ENCODE measurements at places on chromosomes 2 and 18.

DNA sequence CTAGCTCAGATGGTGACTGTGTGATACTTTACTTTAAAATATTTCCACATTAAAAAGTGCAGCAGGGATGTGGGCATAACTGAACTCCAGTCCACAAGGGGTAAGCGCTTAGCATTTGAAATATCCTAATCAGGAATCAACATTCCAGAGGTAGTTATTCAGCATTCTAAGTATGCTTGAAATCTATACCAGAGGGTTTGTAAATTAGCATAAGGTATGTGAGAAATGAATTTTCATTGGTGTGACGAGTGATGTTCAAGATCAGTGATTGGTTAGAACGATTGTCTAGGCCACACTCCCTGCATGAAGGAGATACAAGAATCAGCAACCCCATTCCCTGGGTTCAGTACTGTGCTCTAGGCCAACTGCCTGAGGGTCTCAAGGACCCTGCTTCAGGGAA is 42.6 kb downstream of the MAPK4 start:
- DNase-seq = no peak

- no peak for DNase-seq
Observed at GRCh38 chr2:17916584-17916983, 38.1 kb downstream of the KCNS3 start.

GRCh38 chr2:102801098-102801718 is 39.4 kb downstream of the TMEM182 start:
- DNase-seq = no peak

GRCh38 chr2:210460322-210461227 is 16.0 kb downstream of the LANCL1 start:
- DNase-seq = no peak

DNA sequence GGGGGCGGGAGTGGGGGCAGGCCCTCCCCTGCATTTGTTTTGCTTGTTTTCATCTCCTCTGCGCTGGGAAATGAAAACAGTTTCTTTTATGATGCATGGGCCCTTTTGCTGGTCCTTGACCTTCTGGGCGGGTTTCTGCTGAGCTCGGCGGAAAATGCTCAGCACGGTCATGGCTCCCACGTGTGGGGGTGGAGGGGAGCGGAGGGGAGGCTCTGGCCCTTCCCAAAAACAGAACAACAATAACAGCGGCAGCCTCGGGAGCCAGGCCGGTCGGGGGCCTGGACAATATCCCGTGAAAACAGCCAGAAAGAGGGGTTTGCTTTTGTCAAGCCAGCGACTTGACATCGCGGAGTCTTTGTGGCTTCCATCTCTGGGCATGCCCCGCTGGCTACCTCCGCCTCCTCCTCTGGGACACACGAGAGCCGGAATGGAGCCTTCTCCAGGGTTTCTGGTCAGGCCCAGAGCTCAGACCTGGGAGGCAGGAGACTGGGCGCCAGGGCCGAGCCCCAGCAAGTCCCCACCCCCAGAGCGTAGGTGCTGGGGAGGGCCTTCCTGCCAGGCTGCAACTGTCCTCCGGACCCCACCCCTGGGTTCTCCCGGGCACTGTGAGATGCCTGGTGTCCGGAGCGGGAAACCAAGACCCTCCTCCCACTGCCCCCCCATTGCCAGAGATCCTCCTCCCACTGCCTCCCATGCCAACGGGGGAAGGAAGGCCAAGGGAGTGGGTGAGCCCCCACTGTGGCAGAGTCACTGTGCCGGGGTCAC is 35.9 kb upstream of the SNED1 start:
- DNase-seq = no peak

GRCh38 chr2:42910645-42911405 is 118.4 kb upstream of the HAAO start:
- no peak for DNase-seq

- no peak for DNase-seq
Observed at GRCh38 chr2:191626497-191627151, 51.3 kb upstream of the NABP1 start.

DNA sequence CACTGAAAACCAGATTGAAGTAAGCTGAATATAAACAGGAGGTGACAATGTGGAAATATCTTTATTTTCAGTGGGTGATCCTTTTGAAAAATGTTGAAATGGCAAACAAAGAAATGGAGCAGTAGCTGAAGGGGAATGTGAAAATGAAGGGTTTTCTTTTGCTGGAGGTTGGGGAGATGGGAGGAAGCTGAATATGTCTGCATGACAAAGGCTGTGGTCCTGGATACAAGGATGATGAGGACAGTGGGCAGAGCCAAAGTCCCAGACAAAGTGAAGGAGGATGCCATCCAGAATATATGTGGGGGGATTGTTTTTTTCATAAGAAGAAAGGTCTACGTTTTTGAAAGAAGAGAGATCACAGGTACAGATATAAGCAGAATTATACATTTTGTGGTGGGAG is 6.7 kb downstream of the ALS2 start:
- DNase-seq = no peak

DNA sequence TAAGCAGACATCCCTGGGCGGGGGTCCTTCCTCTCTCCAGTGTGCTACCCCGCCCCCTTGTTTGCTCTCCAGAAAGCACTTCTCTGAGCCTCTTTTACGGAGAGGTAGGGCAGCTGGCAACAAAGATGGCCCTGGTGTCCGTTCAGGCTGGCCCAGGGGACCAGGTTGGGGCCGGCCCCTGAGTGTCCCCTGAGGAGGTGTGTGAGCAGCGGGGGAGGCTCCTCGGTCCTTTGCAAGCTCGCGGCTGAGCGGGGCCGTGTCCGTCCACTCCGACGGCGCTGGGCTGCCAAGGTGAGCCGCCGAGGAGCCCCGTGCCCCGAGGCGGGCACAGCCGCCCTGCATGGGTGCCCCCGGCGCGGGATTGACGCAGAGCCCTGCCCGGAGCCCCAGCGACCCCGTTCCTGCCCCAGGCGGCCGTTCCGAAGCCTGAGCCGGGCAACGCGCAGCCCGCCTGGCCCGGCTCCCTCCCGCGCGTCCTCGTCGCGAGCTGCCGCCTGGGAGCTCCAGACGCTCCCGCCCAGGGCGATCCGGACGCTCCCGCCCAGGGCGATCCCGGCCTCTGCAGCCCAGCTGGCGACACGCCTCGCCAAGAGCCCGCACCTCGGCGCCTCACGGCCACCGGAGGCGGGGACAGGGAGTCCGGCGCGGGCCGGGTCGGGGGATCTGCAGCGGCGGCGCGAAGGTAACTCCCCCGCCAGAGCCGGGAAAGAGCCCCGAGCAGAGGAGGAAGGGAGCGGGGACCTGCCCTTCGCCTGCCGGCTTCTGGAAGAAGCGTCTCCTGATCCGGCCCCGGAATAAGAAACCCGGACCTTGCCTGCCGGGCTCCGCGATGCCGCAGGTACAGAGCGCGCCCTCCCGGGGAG is at the start of gene PROKR1:
Gene PROKR1 (plus strand): TSS at position 569 of the 863 bp plus-strand sequence. CDS start 2,243 bp downstream, outside the sequence.
- DNase-seq = no peak
